ENCODE measurements at places on chromosomes 13 and 19.

DNA sequence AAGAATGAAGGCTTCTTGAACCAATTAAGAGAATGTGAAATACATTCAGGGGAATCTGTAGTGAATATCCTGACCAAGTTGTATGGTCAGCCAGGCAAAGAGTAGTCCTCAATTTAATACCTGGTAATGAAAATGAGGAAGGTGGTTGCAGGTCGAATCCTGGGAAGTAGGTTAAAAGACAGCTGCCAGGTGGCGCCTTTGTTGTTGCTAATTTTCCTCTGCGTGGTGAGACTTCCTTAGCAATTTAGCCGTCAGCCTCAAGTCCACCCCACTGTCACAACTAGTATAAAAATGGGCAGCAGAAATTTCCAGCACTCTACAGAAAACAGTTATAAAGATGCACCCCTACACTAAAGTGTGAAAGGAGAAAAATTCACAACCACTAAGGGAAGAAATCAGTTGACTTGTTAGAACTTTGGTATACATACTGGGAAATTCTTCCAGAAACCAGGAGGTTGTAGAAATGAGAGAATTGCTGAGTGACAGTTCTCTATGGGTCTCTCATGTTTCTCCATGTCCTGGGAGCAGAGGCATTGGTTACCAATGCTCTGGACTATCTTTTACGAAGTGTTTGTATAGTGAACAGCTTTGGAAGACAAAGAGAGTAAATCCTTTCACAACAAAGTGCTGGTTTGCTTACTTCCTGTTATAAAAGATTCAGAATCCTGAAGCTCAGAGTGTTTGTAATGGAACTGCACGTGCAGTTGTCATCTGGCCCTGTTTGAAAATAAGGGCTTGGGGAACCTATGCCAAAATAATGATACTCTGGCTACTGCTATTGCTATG is 235.9 kb downstream of the NHLRC3 start:
- DNase-seq = no peak

DNA sequence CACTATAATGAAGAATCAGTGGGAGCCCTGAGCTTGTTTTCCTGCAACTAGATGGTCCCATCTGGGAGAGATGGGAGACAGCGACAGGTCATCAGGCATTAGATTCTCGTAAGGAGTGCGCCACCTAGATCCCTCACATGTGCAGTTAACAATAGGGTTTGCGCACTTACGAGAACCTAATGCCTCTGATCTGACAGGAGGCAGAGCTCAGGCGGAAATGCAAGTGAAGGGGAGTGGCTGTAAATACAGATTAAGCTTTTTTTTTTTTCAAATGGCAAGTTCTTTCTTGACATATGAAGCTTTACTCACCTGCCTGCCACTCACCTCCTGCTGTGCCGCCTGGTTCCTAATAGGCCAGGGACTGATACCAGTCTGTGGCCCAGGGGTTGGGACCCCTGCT is 14.4 kb downstream of the CDC16 start:
- DNase-seq = no peak

GRCh38 chr13:23697772-23698313 is 127.6 kb downstream of the TNFRSF19 start:
- DNase-seq = no peak

DNA sequence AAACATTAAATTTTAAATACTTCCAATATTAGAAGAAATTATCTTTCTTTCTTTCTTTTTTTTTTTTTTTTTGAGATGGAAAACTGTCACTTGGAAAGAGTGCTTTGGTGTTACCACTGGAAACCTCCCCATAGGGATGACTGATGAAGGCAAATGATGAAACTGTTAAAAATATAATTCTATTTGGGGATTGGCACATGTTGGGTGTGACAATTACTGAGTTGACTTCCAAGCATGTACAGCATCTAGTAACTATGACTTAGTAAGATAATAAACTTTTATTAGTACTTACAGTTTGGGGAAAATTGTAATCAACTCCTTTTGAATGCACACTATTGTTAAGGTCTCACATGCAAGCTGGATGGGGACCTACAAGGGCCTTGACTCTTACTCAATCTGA is 592.5 kb downstream of the KCTD12 start:
- no peak for DNase-seq

Measured in sciatic nerve (tissue), 2 donors.